ENCODE measurements at places on chromosomes 11 and 22.
A peak's percentile ranks its signal among the peaks of the same experiment; 100 is the strongest.

DNA sequence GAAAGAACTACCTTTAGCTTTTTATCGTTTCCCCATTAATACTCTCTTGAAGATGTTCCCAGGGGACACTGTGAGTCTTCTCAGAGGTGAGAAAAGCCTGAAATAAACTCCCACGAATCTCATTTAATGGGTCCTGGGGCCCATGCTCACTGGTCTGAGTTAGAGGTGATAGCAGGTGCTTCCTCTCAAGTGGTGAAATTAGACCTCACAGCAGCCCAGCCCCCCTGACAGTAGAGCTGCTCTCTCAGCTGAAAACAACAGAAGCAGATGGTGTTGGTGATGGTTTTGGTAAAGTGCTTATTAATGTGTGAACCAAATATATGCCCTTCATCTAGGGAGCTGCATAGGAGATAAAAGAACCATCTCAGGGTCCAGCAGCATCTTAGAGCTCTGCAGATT is 76.8 kb upstream of the VPREB1 start:
- no peak for DNase-seq

GRCh38 chr11:47003180-47003877 is 66.8 kb downstream of the CSTPP1 start:
- no peak for DNase-seq

DNA sequence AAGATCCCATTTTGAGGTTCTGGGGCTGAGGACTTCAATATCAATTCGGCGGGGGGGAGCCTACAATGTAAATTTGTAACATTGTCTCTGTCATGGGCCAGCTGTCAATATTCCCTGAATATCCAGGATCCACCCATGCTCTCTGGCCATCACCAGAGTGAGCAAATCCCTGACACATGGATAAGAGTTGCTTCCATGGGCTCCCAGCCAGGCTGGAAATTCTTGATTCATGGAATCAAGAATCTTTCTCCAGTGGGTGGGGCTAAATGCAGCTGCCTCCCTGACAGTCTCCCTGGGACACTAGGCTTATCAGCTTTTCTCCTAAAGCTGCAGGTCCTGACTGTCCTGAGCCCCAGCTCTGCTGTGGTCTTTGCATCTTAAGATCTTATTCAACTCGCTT is 86.9 kb upstream of the IGLL5 start:
- DNase-seq, result no peak

GRCh38 chr11:2559527-2560311 is 114.9 kb downstream of the KCNQ1 start:
- DNase-seq, result no peak

DNA sequence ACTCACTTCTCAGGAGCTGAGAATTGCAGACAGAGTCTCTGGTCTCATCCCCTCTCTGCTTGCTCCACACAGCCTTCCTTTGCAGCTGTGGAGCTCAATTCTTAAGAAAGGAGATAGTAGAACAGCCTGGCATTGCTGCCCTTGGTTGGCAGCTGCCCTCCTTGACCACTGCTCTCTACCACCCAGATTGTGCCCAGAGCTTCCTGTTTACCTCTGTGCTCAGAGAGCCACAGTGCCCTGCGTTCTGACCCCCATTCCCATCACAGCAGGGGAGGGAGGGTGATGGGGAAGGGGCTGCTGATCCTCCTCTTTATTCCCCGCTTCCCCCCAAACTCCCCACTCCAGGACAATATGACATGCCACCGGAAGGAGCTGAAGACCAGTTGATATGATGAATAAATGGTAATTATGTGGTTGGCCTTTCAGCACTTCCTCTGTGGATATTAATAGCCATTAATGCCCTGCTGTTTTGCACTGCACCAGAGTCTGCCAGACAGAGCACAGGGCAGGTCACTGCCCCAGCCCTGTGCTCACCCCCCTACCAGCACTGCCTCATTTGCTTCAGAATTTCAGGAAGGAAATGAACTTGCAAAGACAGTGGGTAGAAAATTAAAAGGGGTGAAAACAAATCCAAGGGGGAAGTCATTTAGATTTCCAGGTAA is 426.8 kb upstream of the CADM1 start:
- no peak for DNase-seq

GRCh38 chr11:109510316-109510715 is 88.3 kb downstream of the C11orf87 start:
- no peak for DNase-seq

DNA sequence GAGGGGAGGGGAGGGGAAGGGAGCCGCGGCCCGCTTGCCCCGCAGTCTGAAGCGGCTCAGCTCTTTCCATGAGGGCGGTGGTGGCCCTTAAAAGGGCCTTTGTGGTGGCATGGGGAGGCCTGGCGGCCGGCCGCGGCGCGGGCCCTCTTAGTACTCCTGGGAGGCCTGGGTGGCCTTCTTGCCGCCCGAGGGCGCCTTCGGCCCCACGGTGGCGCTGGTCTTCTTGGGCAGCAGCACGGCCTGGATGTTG is 6.9 kb downstream of the DPAGT1 start:
- no peak for DNase-seq

DNA sequence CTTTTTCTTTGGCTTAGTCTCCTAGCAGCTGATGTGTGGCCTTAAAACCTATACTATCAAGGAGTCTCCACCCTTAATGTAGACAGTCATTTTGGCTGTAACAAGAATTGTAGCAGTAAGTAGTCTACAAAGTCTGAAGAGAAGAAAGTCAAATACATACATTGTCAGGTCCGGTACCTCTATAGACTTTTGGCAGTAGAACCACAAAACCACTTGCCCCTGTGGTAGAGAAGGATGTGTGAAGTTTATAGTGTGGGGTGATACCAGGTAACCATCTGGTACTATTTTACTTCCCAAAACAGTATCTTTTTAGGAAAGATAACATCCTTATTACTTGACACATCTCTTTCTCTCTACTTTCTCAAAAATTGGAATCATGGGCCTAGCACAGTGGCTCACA is 15.1 kb downstream of the ATG13 start:
- no peak for DNase-seq

GRCh38 chr22:38866399-38867123 is 5.5 kb downstream of the CBX6 start:
- peak; percentile 89 for DNase-seq

GRCh38 chr11:134581121-134581626 is 169.1 kb upstream of the B3GAT1 start:
- peak; percentile 41 for DNase-seq

DNA sequence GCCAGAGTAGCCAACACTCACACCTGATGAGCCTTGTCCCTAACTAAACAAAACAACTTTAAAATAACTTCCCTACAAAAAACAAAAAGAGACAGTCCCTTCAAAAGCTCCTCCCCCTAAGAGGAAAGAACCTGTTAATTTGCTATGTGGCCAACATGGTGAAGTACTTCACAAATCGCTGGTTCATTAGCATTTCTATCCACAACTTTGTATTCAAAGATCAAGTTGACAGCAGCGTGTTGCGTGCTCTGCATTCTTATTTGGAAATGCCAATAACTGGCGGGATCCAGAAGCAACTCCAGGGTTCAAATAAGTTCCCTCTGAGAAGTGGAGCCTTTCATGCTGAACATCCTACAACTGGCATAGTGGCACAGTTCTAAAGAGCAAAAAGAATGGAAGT is 48.6 kb downstream of the CADM1 start:
- DNase-seq, result no peak

DNA sequence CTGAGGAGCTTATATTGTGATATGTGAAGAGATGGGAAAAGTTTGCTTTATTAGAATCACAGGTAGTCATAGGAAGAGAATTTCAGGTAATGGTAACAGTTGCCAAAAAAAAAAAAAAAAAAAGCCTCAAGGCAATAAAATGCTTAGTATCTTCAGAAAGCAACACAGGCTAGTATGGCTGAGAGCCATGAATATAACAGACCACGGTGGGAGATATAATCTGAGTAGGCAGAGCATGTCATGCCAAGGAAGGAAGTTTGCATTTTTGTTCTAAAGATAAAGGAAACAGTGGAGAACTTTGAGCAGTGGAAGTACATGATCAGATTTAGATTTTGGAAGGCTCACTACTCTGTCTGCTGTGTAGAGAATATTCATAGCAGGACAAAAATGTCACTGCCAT is 211.4 kb downstream of the ETS1 start:
- no peak for DNase-seq

GRCh38 chr11:32658639-32659406 is 75.2 kb downstream of the EIF3M start:
- DNase-seq, result no peak

DNA sequence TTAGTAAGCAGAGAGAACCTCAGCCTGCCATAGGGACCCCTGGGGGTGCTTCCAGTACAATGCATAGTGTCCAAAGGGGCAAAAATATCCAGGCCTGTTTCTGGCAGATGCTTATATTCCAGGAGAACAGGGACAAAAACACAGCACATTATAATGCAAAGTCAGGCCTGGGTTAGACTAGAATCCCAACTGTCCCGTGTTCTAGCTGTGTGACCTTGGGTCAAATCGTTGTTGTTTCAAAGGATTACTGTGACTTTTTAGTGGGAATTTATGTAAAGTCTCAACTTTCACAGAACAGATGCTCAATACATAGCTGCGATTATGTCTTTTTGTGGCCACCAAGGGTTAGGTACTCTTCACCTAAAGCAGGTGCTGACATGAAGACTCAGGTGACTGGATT is 86.0 kb downstream of the USP35 start:
- no peak for DNase-seq

DNA sequence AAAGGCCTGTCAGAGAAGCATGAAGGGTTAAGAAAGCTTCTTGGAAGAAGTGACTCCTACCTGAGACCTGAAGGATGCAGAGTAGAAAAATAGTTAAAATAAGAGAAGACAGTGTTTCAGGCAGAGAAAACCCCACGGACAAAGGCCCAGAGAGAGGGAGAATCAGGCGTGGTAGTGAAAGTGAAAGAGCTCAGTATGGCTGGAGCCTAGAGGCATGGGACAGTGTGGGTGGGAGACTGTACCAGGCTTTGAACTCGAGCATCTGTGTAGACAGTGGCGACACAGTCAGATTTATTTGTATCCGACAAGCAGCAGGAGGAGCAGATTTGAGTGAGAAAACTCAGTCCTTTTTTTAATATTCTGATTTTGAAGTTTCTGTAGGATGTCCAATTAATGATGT is 360.0 kb downstream of the OPCML start:
- DNase-seq, result no peak

DNA sequence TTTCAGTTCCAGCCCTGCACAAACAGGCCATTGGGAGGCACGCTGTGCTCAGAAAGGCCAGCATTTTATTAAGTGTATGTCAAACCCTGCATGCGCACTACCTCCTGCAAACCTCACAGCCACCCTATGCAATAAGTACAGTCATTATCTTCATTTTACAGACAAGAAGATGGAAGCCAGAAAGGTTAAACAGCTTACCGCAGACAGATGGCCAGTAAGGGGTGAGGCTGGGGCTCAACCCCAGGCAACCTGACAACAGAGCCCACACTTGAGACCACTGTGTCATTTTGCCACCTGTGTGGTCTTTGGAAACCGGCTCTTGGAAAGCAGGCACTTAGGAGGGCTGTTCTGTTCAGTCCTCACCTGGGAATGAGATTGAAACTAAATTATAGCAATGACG is 142.3 kb downstream of the NXPE2 start:
- no peak for DNase-seq

- peak; percentile 71 for DNase-seq
These were observed 5.5 kb downstream of the RCOR2 start for GRCh38 chr11:63911440-63911839.

- DNase-seq, result no peak
These were observed 111.6 kb downstream of the KCNQ1OT1 start for GRCh38 chr11:2587976-2588748.

DNA sequence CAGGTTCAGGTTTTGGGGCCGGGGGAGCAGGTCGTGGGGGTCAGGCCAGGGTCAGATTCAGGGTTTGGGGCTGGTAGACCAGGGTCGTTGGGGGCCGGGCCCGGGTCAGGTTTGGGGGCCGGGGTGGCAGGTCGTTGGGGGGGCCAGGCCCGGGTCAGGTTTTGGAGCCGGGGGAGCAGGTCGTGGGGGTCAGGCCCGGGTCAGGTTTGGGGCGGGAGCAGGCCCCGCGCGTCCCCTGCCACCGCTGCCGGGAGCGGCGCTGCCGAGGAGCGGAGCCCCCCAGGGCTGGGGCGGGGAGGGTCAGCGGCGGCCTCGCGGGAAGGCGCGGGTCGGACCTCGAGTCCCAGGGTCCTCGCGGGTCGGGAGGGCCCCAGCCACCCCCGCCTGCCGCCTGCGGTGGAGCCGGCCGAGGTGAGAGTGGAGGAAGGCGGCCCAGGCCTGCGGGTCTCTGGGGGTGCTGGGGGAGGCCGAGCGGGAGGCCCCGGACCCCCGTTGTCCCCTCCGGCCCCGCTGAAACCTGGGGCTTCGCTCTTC is 535 bp downstream of the TRABD start:
- no peak for DNase-seq

- DNase-seq, result no peak
These were observed 276.2 kb upstream of the TRIM48 start for GRCh38 chr11:54985731-54986130.

DNA sequence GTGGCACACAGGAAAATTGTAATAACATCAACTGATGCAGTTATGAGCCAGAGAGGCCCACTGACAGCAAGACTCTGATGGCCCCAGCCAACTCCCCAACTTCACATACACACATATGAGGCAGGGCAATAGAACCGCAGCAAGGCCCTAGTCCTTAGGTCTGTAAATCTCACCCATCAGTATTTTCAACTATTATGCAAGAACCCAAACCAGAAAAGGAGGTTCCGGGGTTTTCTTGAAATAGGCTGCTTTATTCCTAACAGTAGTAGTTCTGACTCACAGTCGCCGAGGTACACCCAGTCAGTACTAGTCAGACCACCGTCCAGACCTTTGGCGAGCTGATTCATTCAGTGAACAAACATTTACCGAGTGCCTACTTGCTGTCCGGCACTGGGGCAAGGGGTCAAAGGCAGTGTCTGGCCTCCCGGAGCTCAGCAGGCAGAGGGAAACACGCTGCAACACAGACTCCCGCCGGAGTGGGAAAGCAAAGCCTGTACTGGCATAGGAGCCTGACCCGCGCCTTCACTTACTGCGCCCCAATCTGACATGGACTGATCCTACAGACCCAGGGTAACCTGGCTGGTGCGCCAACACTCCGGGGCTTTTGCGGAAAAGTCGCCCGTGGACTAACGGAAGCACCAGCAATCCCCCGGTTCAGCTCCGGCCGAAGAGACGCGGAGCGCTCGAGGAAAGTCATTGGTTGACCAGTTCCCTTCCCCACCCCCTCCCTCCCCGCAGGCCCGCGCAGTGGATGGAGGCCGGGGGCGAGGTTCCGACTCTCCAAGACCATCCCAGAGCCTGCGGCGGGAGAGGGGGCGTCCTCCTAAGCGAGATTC is 1.3 kb downstream of the PLEKHA7 start:
- DNase-seq, result no peak

DNA sequence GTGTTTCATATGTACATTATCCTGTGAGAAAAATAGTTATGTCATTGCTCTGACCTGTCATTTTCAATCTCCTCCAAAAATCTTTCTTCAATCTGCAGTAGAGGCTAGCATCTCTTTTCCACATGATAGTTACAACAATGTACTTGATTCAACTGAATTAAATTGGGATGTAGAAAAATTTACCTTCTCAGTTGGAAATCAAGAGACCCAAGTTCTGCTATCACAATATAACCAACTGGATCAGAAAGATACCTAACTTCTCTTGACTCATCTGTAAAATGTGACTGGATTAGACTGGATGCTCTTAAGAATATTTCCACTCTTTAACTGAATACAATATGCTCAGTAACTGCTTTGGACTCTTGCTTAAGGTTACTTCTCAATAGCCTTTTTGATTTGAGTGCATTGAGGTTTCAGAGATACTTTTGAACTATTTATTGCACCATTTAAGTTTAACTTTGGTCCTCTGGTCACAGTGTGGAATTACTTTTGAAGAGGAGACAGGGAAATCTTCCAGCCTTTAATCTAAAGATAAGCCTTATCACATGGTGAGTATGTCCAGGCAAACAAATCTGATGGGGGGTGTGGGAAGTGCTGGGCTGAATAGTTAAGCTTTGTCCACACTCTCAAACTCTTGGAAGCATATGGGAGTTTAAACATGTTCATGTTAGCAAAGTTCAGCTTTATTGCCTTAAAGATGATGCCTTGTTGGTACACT is 82.3 kb downstream of the YAP1 start:
- DNase-seq, result no peak
